ENCODE measurements at places on chromosomes 12 and 14.

- DNase-seq: no peak
These were observed 34.9 kb downstream of the RERGL start for GRCh38 chr12:18054925-18055619.

DNA sequence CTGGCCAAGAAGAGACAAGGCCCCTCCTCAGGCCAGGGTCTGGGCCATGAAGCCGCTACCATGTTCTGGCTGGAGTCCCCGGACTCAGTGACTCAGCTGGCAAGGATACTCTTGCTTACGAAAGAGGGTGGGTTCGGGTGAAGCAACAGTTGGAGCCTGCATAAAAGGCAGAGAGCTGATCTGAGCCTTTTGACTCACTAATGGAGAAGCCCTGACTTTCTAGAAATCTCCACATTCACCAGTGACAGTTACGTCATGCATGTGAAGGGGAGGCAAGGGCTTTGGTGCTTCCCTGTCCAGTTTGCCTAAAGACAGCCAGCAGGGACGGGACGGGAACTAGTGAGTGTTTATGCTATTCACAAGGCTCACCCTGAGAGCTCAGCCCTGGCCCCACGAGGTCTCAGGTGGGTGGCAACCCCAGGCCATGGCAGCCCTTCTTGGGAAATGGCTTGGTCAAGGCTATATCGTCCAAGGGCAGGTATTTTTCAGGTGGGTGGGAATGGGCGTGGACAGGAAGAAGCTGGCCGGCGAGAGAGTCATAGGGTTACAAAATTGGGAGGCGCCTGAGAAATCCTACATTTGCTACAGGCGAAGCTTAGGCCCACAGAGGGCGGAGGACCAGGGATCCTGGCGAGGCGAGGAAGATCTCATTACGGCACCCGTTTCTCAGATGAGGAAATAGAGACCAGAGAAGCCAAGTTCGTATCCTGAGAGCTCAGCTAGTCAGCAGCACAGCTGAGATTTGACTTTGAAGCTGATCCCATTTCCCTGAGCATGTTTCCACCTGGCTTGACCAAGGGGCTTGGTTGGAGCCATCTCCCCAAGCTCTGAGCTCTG lies 314.6 kb downstream of the BCL11B start:
- no peak for DNase-seq

DNA sequence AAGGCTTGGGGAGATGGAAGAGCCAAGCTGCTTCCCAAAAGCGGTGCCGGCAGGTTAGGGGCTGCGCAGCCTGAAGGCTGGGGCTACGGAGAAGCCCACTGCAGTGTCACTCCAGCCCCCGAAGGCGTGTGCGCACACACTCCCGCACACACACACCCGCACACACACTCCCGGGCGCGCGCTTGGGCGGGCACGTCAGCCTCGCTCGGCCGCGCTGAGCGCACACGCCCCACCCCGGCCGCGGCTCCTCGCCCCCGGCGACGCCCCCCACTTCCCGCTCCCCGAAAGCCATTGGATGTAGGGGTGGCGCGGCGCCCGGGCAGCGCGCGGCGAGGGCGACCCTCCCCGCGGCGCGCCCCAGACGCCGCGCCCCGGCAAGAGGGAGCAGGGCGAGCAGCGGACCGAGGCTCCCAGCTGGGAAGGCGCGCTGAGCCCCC lies at the start of gene KCNK10:
TSS of gene KCNK10 (minus strand) at position 184 of the 437 bp plus-strand sequence. CDS start 471 bp downstream, outside the sequence.
- DNase-seq: no peak

DNA sequence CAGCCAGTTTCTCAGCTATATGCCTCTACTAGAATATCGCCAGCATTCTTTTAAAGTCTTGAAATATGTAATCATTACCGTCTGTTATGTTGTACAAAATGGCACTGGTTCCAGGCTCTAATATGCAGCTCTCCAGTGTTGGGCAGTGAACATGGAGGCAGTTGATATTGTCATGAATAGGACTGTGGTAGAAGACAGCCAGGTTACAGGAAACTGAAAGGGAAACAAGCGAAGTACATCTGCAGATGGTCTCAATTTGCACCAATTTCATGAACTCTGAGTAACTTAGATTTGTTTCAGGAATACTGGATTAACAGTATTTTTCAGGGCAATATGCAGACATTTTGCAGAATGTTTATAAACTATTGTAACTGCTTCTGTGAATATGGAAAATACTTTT lies 13.4 kb upstream of the KLHL42 start:
- no peak for DNase-seq

- no peak for DNase-seq
These were observed 40.9 kb upstream of the VASH1 start for GRCh38 chr14:76720382-76720813.

- no peak for DNase-seq
These were observed 269.0 kb downstream of the KCNH5 start for GRCh38 chr14:62776300-62776699.

DNA sequence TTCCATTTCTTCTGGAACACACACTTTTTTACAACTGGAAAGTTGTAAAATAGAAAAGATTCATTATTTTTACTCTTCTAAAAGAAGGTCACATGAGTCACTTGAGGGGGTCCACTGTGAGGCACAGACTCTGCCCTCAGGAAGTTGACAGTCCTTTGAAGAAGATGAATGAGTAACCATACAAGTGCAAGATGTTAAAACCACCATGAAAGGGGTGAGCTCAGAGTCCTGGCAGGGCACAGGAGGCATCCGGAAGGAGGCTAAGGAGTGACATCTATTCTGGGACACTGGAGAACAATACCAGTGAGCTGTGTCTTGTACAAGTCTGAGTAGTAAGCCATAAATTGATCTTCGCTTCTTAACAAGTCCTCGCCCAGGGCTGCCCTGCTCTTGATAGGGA lies 126.0 kb upstream of the FRMD6 start:
- no peak for DNase-seq

DNA sequence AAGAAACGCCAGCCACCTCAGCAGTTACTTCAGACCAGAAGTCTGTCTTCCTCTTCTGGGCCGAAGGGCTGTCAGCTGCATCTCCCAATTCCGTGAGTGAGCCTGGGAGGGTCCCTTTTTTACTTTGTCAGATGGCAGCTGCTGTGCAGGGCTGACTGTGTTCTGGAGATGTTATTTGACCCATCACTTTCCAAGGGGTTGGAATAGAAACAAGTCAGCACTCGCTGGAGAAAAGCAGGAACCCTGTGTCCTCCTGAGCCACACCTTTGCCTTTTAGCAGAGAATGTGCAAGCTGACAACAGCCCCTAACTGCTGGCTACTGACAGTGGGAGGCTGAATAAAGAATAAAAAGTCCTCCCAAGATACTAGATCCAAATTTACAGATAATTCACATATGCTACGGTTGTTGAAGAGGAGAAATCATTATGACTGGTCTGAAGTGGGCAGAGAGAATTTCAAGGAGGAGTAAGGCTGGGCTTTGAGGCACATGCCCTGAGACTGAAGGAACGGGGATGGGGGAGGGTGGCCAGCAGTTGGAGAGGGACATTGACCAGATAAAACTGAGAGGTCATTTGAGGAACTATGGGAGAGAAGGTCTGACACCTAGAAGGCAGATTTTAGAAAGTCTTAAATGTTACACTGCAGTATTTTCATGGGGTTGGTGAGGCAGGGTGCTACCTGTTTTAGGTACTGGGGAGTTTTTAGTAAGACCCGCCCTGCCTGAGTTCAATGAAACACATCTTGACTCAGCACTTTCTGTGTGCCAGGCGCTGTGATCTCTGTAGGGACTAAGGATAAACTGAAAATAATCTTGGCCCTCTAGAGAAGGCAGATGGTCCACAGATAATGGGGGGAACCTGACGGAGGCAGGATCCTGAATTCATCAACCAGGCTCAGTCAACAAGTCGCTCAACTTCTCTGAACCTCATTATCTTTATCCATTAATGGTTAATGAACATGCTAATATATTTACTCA lies 27.4 kb downstream of the FAM234B start:
- DNase-seq: no peak

DNA sequence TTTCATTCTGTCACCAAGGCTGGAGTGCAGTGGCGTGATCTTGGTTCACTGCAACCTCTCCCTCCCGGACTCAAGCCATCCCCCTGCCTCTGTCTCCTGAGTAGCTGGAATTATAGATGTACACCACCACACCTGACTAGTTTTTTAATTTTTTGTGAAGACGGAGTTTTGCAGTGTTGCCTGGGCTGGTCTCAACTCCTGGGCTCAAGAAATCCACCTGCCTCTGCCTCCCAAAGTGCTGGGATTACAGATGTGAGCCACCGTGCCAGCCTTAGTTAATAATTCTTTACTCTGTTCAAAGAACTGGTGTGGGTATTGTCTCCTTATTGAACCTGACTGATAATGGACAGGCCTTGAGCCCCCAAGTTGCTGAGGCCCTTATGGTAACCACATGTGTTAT lies 10.4 kb upstream of the KRT7 start:
- no peak for DNase-seq

DNA sequence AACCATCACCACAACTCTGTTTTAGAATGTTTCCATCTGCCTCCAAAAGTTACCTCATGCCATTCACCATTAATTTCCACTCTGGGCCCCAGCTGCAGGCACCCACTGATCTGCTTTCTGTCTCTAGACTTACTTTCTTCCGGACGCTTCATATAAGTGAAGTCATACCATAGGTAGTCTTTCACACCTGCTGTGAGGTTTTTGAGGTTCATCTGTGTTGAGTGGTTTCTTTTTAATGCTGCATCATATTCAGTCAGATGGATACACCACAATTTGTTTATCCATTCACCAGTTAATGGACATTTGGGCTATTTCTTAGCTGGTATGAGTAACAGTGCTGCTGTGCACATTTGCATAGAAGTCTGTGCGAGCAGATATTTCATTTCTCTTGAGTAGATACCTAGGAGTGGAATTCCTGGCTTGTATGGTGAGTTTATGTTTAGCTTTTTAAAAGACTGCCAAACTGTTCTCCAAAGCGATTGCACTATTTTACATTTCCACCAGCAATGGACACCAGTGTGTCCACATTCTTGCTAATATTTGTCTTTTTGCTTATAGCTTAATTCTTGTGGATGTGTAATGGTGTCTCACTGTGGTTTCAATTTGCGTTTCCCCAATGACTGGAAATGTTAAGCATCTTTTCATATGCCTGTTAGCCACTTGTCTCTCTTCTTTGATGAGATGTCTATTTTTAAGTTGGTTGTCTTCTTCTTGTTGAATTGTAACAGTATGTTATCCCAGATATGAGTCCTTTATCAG lies 48.3 kb downstream of the ZFYVE21 start:
- DNase-seq: no peak

DNA sequence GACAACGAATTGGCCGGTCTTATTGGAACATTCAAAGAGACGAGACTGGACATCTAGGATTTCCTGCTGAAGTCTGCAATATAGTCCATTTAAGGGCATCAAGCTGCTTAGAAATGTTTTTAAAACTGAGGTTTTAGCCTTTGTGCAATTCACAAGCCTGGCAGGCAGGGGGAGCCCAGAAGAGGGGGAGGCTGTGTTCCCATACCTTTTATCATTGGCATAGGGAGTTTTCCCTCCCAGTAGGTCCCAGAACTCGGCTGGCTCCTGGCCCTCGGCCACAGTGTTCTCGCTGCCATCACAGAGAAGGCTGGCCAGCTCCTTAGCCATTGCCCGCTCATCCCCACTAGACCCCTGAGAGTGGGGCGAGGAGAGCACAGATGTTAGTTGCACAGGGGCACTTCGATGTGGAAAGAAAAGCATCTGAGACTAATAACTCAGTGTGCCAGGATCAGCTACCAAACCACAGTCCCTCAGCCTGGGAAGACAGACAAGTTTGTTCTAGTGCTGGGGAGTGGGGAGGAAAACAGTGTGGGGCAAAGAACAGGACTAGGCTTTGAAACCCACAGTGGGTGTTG lies 15.1 kb downstream of the AVIL start:
- peak; percentile 16 for DNase-seq

GRCh38 chr14:61197416-61197815 lies 83.7 kb downstream of the TMEM30B start:
- no peak for DNase-seq

- no peak for DNase-seq
These were observed 37.1 kb downstream of the SLC8B1 start for GRCh38 chr12:113297621-113298471.

- no peak for DNase-seq
These were observed 61.2 kb upstream of the CCDC91 start for GRCh38 chr12:28129031-28129430.

DNA sequence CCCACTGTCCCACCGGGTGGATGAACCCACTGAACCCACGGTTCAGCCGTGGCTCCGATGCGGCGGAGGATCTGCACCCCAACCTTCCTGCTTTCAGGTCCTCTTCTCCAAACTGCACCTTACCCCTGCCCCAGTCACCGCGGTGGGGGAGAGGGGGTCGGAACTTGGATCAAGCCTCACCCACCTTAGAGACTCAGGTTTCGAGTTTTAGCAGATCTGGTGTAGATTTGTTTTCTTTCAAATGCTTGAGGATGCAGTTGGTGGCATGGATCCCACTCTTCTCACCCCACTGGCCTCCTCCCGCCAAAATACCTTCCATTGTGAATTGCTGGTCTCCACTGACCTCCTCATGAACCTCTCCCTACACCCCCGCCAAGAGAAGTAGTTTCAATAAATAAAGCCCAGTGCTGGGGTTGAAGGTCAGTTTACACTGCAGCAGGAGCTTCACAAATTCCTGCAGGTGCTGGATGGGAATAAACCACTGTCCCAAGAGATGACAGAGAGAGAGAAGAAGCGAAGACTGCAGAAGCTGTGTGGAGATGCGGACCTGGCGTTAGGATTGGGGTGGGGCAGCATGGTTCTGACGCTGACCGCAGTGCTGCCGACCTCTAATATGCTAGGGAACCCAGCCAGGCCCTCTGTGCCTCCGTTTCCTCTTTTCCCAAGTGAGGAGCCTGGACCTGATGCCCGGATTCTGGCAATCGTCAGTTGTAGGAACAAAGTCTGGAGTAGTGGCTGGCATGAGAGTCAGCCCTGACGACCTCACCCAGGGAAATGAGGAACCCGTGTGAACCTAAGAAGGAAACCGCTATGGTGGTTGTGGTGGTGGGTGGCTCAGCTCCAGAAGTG lies 7.4 kb downstream of the TTC6 start:
- no peak for DNase-seq

DNA sequence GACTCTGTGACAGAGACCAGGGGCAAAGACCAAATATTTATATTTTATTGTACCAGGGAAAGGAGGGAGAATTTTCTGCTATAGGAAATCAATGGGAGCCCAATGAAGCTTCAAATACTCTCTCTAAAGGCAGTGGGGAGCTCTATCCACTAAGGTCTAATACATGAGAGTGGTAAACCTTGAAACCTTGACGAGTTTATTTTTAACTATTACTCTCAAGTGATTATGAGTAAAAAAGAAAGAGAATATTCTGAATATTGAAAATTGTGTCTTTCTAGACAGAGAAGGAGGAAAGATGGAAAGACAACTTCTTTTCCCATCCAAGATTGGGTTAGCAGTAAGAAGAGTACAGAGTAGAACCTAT lies 1722.1 kb upstream of the SEL1L start:
- no peak for DNase-seq

DNA sequence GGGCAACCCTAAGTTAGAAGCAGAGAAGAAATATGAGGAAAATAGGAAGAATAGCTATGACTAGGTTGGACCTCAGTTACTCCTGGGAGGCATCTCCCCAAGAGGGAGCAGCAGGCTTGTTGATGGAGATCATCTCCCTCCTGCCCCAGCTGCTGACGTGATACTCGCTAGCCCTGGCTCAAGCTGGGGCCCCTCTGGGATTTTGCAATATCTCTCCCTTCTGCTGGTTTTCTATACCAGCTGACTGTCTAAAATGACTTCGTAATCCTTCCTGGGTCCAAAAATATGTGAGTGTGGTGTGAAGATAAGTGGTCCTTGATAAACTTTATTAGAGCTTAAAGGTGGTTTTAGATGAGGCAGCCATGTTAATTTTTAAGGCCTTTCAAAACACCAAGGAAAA lies 4.5 kb upstream of the HECTD4 start:
- no peak for DNase-seq

- no peak for DNase-seq
These were observed 11.6 kb downstream of the RAPGEF3 start for GRCh38 chr12:47747126-47747525.

- no peak for DNase-seq
These were observed 22.8 kb downstream of the ERC1 start for GRCh38 chr12:1013618-1014489.

Data from stimulated activated CD4-positive, alpha-beta T cell treated with anti-CD3 and anti-CD28 coated beads, Interleukin-12 subunit alpha, Interleukin-12 subunit beta, amount 100 ng/mL, for 4 hours (primary cell).